ENCODE measurements at places on chromosomes 5 and 9. TPM values are rescaled to one million over a fixed set of nuclear protein-coding genes. Genes with fewer than 3 reads are reported as not detected.

DNA sequence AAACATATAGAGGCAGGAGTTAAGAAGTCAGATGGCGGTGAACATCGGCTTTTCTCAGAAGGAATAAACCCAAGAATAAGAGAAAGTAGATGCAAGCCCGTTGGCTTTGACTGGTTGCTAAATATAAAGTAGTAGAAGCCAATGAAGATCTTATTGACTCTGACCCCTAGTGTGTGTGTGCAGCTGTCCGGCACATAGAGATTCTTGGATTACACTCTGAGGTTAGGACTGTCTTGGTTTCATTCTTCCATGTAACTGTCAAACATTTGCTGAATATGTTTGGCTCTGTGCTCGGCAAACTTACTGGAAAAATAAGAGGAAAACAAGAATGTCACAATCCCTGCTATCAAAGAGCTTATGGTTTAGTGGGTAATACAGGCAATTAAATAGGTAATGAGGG, 54.9 kb downstream of the ASTN2 start:
- no peak for DNase-seq

DNA sequence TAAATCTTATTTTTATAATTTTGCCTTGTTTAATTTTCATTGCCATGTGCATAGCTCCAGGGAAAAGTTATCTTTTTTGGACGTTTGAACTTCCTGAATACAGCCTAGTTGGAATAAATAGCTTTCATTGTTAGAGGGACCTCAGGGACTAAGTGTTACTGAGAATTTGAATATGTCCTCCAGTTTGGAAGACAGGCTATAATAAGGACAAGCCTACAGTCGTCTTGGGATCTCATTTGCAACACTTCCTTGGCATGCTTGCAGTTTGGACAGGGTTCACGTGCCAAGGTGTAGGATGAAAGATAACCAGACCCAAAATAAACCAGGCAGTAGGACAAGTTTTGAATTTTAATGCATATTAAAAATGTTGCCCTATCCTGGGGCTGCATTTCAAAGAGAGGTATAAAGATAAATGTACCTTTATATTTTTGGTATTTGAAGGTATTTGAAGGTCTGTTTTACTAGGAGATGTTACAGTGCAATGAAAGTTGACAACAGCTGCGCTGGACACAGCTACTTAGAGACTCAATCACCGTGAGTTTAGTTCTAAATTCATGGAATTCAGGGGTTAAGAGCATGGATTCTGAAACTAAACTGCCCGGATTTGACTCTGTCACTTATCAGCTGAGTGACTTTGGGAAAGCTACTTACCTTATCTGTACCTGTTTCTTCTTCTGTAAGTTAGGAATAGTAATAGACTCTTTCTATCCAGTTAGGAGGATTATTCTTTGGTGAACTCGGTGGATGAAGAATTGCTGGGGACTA, 134.1 kb downstream of the ACTBL2 start:
- no peak for DNase-seq

- no peak for DNase-seq
Observed at GRCh38 chr5:84251503-84251902, 133.2 kb downstream of the EDIL3 start.

GRCh38 chr5:99815-100214, 7.8 kb downstream of the PLEKHG4B start:
- DNase-seq: no peak

GRCh38 chr9:130535818-130536521, 43.4 kb upstream of the FUBP3 start:
- no peak for DNase-seq

DNA sequence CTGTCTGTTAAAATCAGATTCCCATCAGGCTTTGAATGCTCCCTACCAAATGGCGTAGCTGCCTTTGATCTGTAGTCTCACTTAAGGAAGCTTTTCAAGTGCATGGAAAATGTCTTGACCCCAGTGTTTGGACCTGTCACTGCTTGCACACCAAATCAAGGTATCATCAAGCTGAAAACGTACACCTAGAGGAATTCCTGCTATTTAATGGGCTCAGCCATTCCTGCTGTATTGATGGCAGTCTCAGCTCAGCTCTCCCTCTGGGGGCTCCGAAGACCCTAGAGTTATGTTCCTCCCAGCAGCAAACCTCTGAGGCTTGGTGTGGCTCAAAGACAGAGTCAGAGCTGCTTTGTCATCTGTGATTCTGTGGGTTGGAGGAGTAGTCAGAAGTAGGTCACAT, 63.5 kb downstream of the PGM5 start:
- DNase-seq: no peak

DNA sequence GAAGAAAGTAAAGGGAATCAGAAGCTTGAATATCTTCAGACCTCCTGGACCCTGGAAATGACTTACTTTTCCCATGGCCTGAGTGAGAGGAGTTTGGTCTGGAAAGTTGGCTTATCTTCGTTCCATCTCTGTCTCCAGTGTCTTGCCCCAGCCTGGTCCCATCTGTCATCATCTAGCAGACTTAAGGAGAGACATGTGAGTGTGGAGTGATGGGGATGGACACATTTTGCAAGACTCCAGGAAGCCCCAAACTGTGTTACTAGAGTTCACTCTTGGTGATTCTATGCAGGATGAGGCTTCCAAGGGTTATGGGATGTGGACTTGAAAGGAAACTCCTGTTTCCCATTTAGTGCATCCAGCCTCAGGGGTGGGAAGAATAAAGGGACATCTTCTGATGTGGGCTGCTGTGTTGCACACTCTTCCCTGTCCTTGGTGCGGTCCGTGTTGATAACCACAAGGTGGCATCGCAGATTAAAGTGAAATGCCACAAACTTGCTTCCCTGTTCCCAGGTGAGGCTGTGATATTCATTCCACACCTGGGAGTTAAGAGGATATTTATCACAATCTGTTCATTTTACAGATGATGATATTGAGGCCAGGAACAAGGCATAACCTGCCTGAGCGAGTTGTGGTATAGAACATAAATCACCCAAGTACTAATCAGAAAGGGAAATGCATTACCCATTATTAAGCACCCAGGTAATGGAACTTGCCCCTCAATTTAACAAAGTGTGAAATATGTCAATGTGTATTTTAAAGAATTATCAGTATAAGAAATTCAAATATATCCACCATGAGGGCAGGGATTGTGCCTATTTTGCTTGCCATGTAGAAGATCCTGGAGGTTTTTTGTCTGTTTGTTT, 269.9 kb upstream of the PAPPA start:
- DNase-seq: no peak

NIM1K gene
- polyA plus RNA-seq: not detected

PCDHGB1 gene
- polyA plus RNA-seq: 0.26 TPM

Data from sigmoid colon (tissue), 7 donors.